ENCODE measurements at places on chromosomes 16 and 17.

GRCh38 chr16:47310792-47311211 lies 150.1 kb downstream of the ITFG1 start:
- no peak for ATAC-seq

GRCh38 chr16:24540602-24541210 lies 1.3 kb downstream of the RBBP6 start:
- ATAC-seq: peak; percentile 28

GRCh38 chr17:1162116-1162855 lies 17.5 kb downstream of the ABR start:
- ATAC-seq: no peak

DNA sequence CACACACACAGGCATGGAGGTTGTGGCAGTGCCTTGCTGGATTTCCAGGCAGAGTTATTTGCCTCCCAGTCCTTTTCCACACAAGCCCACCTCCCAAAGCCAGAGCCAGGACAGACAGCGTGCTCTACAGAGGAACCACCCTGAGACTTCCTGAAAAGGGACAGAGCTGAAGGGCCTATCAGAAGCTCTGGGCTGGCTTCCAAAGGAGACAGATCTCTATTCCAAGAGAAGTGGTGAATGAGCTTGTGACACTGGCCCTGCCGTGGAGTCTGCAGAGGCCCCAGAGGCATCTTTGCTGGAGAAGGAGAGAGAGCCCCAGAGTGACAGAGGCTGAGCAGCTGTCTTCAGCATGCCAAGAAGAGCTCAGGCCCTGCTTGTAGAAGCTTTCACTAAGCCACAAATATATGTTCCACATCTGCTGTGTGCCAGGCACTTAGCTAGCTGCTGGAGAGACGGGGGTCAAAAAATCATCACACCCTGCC lies 8.3 kb upstream of the LPCAT2 start:
- ATAC-seq: peak; percentile 12

GRCh38 chr16:28237754-28238357 lies 26.1 kb upstream of the XPO6 start:
- ATAC-seq: no peak

DNA sequence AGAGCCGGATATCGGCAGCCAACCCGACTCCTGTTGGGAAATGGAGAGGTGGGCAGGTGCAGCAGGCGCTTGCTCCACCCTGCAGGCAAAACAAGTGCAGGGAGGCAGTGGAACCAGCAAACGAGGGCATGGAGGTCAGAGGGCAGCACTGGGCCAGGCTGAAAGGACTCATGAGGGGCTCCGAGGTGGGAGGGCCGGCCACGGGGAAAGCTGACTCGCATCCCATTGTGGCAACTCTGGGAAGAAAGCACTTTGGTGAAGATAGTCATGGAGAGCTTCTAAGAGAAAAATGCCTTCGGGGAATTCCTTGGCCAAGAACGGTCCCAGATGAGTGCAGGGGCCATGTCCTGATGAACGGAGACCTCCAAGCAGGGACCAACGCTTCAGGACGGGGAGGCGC lies 4.4 kb downstream of the CYBC1 start:
- ATAC-seq: no peak

- ATAC-seq: peak; percentile 19
Observed at GRCh38 chr17:45093444-45094110, 32.5 kb downstream of the NMT1 start.

DNA sequence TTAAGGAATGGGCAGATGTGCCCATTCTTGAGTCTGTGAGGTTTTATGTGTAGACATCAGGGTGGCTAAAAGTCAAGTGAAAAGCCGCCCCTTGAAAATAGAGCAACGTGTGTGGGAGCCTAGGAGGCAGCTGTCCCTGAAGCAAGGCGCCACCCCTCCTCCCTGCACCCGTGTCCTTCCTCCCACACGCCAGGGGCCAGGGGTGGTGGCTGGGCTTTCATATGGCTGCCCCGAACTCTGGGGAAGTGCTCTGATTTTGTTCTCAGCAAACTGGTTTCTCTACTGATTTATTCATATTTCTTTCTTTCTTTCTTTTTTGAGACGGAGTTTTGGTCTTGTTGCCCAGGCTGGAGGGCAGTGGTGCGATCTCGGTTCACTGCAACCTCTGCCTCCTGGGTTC lies 4.7 kb downstream of the ZNF750 start:
- no peak for ATAC-seq

DNA sequence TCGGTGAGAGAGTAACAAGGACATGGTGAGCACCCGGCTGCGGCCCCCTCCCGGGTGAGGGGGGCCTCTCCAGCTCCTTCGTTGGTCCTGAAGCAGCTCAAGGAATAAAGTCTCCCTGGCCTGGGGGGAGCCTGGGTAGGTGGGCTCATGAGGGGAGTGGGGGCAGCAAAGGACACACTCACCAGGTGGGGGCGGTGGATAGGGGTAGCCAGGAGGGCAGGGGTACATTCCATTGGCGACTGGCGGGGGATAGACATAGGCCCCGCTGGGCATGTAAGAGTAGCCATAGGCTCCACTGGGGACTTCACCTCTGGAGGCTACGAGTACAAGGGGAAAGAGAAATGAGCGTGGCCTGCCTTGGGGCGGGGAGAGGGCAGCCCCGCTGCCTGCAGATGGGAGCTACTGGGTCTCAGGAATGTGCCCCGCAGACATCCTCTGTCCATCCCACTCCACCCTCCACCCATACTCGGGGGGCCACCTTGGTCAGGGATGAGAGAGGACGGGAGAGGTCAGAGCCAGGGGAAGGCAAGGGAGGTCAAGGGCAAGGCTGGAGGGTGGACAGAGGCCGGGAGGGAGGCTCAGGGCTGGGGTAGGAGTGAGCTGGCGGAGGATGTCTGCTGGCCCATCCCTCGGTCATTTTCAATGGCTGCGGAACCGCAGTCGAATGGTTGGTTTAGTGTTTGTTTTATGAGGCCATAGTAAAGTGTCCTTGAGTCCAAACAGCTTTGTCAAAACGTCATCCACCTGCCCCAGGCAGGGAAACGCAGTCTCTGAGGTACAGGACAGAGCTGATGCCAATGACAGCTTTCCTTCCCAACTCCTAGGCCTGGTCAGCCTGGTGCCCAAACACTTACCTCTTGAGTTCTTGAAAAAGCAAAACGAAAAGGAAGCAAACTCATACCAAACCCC lies 3.7 kb upstream of the UNC13D start:
- no peak for ATAC-seq

DNA sequence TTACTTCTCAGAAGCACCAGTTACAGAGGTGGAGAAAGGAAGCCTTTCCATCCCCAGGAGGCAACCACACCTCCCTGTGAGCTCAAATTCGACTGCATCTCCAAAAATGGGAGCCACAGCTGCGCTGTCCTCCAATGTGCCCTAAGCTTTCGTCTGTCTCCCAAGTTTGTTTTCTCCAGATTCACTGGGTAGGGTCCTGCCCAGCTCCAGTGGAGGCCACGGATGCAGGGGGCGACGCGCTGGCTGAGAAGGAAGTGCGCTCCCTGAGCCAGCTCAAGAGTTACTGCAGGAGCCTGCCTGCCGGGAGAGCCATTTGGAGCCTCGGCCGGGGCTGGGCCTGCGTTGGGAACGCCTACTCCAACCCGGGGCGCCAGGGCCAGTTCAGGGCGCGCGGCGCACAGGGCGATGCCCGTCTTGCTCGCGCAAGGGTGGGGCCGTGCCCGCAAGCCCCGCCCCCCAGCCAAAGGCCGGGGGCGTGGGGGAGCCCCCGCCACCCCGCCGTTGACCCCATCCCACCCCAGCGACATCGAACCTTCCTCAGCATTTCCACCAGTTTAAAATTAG lies 19.5 kb downstream of the SIAH1 start:
- peak; percentile 99 for ATAC-seq

DNA sequence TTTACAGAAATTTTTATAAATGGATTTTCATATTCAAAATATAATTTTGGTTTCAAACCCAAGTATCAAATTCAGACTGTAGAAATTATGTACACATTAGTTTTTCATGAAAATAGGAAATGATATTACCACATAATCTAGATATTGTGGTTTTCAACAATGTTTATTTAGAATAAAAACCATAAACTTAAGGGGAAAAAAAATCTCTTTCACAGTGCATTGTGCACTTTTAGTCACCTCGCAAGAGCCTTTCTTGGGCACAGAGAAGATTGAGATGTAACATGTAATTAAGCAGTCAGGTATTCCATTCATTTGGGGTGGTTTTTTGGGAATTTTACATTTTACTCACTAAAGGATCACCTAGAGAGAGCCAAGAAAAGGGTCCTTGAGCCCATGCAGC lies 104.0 kb downstream of the TANC2 start:
- ATAC-seq: no peak
